ENCODE measurements at places on chromosomes 6 and 20.

DNA sequence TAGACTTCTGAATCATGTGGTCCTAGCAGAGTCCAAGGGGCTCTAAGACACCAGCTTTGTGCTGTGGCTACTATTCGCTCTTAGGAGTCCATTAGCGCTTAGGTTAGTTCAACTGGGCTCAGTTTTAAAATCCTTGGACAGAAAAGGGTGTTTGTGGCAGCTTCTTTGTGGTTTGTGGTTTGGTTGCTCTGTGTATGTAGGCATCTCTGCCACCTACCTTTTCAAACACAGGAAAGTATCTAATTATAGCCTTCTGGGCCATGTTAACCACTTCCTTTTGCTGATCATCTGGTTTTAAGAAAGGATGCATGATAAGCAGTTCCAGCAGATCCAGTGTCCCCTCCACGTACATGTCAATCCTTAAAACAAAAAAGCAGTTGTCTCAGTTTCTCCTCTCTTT, 10.8 kb downstream of the GSTA4 start:
- no peak for DNase-seq

- DNase-seq = no peak
These were observed 2.4 kb downstream of the TCF21 start for GRCh38 chr6:133891149-133891926.

- no peak for DNase-seq
These were observed 56.1 kb downstream of the FIG4 start for GRCh38 chr6:109747221-109747620.

GRCh38 chr20:62352402-62353288, 14.5 kb downstream of the LAMA5 start:
- no peak for DNase-seq

GRCh38 chr6:79421707-79422484, 115.3 kb downstream of the LCA5 start:
- no peak for DNase-seq
